ENCODE measurements at places on chromosomes 2 and 18.

DNA sequence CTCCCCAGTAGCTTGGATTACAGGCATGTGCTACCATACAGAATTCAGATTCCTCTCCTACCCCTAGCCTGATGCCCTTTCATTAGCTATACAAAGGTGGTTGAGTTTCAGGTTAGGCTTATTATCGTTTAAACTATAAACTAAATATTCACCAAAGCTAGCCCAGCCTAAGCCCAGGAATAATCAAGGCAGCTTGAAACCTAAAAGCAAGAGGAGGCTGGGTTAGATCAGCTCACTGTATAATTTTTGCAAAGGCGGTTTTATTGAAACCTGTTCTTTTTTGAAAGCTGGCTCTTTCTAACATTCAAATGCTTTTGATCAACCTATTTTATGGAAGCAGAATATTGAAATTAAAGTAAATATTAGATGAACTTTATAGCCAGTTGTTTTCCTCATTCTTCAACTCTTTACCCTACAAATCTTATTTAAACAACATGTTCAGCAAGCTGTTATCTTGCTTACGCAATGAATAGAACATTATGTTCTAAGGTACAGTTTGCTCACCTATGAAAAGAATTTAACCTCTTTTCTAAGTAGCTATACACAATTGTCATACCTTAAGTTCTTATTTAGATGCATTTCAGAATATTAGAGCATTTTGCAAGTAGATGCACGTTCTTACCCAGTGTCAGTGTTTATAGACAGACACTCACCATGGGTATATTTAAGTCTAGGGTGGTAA is 241.6 kb downstream of the NEDD4L start:
- no peak for DNase-seq

DNA sequence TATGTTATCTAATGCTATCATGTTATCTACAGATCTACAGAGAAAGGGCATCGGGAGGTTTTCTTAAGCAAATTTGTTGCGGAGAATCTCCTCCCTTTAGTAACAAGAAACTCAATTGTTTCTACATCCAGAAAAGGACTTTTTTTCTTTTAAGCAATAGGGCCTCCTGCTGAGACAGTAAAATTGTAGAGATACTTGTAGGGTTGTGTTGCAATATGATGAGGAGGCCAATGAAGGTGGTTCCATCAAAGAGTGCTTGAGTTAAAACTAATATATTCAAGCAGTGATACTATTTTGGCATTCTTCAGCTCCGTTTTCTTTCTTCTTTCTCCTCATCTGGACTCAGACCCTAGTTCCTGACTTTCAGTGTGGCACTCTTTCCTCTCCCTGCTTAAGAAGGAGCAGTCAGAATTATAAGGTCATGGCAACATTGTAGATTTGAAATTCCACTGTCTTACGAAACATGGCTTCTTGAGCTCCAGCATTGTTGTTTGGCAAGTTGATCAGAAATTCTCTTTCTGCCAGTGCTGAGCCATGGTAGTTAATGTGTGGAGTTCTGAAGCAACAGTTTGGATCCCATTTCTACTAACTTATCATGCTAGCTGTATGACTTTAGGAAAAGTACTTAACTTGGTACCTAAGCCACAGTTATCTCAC is 202.0 kb upstream of the SLC14A2 start:
- DNase-seq = no peak

DNA sequence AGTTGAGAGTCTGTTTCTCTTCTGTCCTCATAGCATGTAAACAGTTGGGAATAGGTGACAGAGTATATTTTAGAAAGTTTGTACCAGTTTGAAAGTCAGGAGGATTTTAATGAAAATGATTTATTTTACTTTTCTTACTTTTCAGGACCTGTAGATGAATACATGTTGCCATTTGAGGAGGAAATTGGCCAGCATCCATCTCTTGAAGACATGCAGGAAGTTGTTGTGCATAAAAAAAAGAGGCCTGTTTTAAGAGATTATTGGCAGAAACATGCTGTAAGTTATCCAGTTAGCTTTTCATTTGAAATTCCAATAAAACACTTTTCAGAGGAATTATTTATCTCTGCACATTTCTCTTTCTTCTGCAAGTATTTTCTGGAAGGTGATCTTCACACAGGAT is 81.1 kb downstream of the ACVR2A start:
- peak; percentile 74 for DNase-seq

DNA sequence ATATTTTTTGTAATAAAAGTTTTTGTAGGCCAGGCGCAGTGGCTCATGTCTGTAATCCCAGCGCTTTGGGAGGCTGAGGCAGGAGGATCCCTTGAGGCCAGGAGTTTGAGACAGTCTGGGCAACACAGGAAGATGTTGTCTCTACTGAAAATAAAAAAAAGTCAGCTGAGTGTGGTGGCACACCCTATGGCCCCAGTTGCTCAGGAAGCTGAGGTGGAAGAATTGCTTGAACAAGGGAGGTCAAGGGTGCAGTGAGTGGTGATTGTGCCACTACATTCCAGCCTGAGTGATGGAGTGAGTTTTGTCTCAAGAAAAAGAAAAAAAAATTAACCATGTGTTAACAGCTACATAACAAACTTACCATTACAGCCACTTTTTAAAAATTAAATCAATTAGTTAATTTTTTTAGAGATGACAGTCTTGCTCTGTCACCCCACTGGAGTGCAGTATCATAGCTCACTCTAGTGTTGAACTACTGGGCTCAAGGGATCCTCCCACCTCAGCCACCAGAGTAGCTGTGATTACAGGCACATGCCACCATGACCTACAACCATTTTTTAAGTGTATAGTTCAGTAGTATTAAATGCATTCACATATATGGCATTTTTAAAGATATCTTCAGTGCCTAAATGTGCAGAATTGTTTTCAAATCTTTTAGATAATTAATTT is 67.2 kb upstream of the ACYP2 start:
- no peak for DNase-seq

DNA sequence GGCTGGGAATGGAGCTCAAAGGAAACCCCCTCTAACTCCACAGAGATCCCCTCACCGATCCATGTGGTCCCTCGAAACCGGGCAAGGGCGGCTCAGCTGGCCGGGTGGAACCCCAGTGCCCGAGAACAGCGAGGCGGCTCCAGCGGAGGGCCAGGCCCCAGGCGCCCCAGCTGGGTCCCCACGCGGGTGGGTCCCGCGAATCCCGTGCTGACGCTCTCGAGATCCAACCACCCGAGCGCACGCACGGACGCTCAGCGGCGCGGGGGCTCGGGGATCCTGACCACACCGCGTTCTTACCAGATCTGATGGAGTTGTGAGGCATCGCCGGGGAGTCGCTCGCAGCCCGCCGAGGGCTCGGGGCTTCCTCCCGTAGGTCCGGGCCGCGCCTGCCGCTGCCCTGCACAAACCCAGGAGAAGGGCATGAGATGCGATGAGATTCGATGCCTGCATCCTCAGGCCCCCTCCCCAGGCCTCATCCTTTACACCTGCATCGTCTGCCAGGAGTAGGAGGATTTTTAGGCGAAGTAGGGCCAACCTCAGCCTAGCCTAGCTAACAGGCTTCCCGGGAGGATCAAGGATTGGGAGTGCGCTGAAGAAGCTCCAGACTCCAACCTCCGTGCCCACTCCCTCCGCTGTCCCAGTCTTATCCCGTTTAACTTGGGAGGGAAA is 514 bp downstream of the PAX8 start:
- no peak for DNase-seq

- DNase-seq = peak; percentile 69
Measured at GRCh38 chr2:11967946-11968465, 221.6 kb downstream of the LPIN1 start.

DNA sequence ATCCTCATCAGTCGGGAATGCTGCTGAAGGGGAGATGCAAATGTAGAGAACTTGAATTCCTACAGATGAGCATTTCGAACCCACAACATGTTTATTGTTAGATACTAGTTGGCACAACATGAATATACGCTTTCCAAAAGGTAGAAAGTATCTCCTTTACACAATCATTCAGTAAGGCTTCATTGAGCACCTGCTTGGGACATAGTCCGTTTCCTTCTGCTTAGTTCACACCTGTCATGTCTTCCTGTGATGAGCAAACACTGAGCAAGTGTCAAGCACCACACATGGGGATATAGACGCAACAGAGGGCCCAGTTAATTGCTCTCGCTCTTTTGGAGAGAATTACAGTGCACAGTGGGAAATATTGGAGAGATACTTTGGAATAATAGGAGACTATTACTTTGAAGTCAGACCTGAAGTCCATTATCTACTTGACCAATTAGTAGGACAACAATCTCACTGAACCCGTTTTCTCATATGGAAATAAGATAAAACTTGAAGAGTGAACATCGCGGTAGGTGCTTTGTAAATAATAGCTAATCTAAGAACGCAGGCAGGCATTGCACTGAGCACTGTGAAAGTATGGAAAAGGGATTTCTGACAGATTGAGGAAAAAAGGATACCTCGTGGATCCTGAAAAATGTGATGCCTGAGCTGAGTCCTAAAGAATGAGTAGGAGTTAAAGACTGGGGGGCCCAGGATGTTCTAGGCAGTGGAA is 1.2 kb downstream of the CPSF3 start:
- DNase-seq = no peak

- peak; percentile 36 for DNase-seq
Measured at GRCh38 chr2:134926231-134926931, 7.8 kb downstream of the CCNT2 start.

- DNase-seq = no peak
Measured at GRCh38 chr2:194343167-194343566, 1313.9 kb upstream of the SLC39A10 start.

DNA sequence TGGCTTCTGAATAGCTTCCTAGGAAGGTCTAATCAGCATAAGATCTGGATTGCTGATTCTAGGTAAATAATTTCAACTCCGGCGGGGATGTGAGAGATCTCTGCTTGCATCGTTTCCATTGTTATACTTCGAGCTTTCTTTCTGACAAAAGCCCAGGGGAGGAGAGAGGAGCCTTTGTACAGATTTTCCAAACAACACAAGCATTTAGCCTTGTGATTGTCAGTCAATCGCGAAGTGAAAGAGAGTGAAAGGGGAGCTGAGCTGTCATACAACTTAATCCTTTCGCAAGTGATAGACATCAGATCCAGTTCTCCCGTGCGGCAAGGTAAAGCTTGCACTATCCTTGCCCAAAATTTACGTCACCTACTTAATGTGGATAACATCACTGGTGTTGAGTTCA is 26.2 kb downstream of the RALB start:
- no peak for DNase-seq

- DNase-seq = no peak
Measured at GRCh38 chr2:62854600-62855514, 149.3 kb downstream of the EHBP1 start.

- DNase-seq = peak; percentile 3
Measured at GRCh38 chr18:74906184-74906583, 302.8 kb downstream of the PTGR3 start.

DNA sequence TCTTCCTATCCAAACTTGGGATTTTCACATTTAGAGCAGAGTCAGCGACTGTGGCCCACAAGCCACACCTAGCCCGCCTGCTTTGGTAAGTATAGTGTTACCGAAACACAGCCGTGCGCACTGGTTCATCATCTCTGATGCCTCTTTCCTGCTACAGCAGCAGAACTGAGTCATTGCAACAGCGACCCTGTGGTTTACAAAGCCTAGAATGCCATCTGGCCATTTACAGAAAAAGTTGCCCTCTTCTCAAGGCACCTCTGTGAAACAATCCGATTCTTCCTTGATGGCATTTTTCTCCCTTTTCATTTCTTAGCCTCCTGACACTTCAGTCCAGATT is 10.7 kb upstream of the IAH1 start:
- DNase-seq = no peak

- DNase-seq = no peak
Measured at GRCh38 chr2:85889627-85890281, 964 bp upstream of the ST3GAL5 start.

- no peak for DNase-seq
Measured at GRCh38 chr2:234691968-234692955, 195.4 kb upstream of the ARL4C start.

DNA sequence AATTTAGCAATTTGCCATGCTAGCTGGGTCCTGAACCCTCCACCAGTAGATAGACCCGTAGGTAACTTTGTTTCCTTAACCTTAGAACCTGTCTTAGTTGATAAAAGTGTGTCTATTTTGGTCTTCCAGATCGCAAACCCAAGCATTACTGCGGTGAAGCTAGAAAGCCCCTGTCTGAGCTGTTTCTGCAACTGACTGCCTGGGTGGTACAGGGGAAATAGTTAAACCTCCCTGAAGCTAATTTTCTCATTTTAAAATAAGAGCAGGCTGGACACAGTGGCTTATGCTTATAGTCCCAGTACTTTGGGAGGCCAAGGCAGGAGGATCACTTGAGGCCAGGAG is 101.7 kb upstream of the MSH2 start:
- no peak for DNase-seq

DNA sequence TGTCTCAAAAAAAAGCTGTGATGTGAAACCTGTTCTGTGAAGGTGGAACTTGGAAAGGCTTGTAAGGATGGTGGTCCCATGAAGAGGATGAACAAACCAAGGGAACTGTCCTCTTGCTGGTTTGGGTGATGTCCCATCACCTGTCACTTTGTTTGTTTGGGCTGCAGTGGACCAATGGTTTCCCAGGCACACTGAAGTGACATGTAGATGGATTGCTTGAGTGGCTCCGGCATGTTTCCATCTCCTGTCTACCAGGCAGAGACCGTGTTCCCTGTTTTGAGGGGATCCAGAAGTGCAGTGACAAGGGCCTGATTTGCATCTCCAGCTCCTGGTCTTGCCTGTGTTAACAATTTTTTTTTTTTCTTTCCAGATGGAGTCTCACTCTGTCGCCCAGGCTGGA is 8.9 kb downstream of the NEDD4L start:
- no peak for DNase-seq

- no peak for DNase-seq
Measured at GRCh38 chr18:32998285-32998684, 225.5 kb upstream of the KLHL14 start.

DNA sequence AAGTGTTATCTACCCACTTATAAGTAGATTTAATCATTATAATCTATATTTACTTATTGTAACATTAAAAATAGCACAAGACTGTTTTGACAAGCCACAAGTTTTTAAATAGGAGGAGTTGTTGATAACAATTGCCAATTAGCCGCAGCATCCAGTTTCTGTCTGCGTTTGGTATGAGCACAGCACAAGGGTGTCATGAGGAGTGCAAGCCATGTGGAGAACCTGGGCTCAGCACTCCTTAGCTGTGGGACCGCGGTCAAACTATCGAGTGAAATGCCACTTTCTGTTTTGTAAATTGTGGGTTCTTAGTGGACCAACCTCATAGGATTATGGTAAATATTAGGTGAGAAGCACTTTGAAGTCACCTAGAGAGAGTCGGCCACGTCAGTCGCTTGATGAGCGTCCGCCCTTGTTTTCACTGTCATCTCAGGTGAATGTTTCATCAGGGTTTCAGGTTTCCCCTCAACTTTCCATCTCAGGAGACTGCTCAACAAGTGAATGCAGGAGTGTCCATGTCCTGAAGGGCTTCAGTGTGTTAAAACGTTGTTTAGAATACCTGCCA is 294.5 kb downstream of the ZNF407 start:
- no peak for DNase-seq

DNA sequence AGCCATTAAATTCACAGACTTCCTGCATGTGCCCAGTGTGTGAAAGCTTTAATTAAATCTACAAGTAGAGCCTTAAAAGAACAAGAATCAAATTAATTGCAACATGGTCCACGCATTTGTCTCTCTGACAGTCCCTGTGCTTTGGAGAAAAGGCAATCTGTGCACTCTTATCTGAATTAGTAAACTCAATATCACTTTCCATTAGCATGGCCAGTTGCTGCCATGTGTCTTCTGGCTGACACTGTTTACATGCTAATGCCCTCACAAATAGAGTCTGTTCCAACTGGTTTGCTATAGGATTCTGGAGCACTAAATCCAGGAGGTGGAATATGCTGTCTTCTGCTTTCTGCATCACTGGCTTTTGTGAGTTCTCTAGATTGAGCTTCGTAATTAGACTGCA is 434.5 kb upstream of the RAB12 start:
- no peak for DNase-seq

GRCh38 chr2:181776336-181776735 is 96.0 kb upstream of the NEUROD1 start:
- peak; percentile 60 for DNase-seq

Measured in fibroblast of pulmonary artery (primary cell).